ENCODE measurements at places on chromosomes 3 and 15. TPM values are rescaled to one million over a fixed set of nuclear protein-coding genes. Genes with fewer than 3 reads are reported as not detected.

- DNase-seq: no peak
These were observed 860.1 kb downstream of the MCTP2 start for GRCh38 chr15:95091444-95091843.

CACNA2D2 gene
- 3.3 TPM for total RNA-seq

DNA sequence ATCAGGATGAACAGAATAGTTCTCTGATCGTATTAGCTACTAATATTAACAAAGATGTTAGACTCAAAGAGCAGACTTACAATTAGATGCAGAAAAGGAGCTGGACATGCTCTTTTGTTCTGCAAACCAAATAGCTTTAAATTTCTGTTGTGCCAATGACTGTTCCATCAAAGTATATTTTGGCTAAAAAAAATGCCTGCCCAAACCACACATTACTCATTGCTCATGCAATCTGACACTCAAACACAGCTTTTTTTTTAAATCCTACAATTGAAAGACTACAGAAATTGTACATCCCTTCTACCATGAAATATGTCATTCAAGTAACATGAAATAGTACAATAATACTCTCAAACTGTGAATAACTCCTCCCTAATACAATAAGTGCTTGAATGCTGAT is 48.6 kb downstream of the SHOX2 start:
- DNase-seq: no peak

DNA sequence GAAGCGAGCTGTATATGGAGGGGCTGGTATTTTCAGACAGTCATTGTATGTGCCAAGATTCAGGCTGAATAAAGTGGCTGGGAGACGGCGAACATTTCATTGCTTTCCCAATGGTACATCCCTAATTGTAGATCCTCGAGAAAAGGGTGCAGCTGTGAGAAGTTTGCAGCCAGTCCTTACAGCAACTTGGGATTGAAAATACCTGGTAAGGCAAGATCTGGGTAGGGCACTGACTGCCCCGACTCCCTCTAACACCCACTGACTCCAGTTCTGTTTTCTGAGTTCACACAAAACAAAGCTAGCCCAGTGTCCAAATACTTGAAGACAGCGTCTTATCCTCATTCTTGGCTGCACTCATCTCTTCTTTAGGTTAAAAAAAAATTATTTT is 63.7 kb downstream of the EDEM1 start:
- peak; percentile 19 for DNase-seq
